ENCODE measurements at places on chromosomes 5 and 9.

- DNase-seq = no peak
Observed at GRCh38 chr9:12968093-12968492, 193.3 kb downstream of the LURAP1L start.

DNA sequence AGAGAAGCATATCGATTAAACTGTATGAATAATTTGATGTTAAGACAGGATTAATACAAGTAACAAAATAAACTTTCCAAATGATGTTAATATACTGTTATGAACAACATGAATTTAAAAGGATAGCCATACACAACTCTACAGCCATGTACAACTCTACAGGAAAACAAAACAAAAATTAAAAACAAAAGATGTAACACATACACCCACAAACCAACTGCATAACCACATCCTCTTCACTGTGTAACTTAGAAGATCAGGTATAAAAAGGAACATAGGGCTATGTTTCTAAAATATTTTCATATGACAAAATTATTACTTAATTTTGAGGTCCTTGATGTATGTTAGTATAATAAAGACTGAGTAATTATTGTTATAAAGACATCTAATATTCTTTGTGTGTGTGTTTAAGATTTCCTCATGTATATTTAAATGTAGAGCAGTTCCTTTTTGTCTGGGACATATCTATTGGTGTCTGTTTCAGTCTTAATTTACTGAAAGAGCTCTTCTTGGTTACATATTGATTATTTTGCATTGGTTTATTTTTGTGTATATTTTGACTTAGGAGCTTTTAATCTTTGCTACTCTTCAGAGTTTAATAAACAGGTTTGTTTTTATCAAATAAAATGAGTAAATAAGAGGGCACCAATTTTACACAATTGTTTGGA, 966.8 kb upstream of the CTNND2 start:
- no peak for DNase-seq

GRCh38 chr9:94799578-94800264, 73.2 kb downstream of the AOPEP start:
- DNase-seq = no peak

- no peak for DNase-seq
Observed at GRCh38 chr5:136141561-136141960, 8.9 kb downstream of the SMAD5 start.

GRCh38 chr9:6757132-6757455, 679 bp upstream of the KDM4C start:
- peak; percentile 34 for DNase-seq

DNA sequence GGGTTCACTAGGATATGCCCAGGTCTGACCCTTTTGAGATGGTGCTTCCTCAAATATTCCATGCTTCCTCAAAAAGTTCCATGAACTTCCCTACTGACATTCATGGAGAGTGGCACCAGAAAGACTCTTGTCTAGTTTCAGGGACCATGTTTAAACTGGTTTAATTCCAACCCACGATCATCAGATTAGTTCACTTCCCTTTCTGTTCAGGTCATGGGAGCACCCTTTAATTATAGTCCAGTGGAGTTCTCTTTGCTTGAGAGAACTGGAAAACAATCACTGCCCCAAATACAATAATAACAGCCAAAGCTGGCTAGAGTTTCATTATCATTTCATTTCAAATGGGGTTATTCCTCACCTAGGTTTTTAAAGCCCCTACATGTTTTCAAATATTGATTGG, 9.7 kb upstream of the ERBIN start:
- no peak for DNase-seq

DNA sequence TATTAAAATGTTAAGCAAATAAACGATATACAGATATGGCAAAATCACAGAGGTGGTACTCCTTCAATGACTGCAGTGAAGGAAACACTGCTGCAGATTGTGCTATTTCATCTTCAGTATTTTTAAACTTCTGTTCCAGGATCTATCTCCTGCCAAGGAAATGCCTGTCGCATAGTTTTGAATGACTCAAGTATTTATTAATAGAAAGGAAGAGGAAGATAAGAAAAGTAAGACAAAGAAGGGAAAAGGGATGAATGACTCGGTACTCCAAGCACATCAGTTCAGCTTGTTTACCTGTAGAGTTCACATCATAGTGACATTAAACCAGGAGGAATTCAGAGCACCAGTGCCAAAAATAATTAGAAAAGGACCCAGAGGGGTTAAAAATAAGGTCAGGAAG, 5.1 kb upstream of the GPX8 start:
- no peak for DNase-seq

- no peak for DNase-seq
Observed at GRCh38 chr9:122252796-122253195, 11.8 kb downstream of the RBM18 start.

DNA sequence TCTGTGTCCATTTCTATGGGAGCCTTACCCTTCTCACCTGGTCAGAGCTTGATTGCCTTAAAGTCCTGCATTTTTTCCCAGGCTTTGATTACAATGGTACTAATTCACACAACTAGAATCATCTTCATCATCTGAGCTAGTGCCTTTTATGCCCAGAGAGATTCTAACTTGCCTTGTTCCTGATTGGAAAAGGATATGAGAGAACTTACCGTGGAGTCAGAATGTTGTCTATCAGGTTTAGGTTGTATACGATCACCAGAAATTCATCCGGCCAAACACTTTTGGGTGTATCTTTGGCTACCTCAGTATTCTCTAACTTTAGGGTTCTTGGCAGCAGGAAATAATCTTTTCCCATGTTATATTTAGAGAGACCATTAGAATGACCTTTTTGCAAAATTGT, 71.7 kb downstream of the AOPEP start:
- no peak for DNase-seq

DNA sequence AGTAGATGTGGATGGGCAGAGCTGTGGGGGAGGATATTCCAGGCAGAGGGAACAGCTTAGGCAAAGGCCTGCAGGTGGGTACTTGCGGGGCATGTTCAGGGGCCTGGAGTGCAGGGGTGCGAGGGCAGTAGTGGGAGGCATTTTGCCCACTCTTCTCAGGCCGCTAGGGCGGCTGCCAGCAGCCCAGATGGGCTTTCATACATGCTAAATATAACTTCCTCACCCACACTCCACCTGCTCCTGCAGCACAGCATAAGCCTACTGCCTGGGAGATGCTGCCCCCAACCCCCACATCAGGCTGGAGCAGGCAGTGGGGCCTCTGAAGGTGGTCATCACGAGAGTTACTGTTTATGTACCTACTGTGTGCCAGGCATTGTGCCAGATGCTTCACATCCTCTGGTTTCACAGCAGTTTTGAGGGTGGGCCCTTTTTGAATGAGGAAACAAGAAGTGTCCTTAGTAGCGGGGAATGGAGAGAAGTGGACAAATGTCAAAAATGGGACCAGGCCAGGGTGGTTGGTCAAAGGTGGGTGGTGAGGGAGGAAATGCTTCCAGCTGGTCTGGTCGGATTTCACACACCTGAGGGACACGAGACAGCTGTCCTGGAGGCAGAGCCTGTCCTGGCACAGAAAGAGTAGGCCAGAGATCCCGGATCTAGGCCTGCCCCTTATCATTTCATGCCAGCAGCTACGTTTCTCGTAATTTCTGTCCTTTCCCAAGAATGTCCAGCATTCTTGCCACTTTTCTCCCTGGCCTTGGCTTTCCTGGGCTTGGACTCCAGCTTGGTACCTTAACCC, 12.1 kb downstream of the RGS14 start:
- no peak for DNase-seq

GRCh38 chr5:172407241-172407691, 47.1 kb downstream of the SH3PXD2B start:
- no peak for DNase-seq

- DNase-seq = no peak
Observed at GRCh38 chr5:159227452-159227851, 18.1 kb upstream of the RNF145 start.

- DNase-seq = no peak
Observed at GRCh38 chr5:127812570-127812969, 109.4 kb downstream of the CCDC192 start.

DNA sequence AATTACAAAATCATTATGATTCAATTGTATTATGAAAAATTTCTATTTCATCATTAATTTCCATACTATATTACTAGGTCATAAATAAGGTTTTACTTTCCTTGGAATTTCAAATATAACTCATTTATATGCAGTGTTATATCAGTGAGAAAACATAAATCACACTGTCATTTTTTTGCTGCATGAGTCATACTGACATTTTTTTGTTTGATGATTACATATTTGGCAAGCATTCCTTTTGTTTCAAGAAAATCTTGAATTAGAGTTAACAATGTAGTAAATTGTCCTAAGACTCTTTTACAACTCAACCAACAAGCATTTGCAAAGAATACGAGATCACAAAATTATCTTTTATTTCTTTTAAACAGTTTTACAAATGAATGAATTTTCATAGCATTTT, 298.4 kb upstream of the SEMA6A start:
- DNase-seq = no peak

DNA sequence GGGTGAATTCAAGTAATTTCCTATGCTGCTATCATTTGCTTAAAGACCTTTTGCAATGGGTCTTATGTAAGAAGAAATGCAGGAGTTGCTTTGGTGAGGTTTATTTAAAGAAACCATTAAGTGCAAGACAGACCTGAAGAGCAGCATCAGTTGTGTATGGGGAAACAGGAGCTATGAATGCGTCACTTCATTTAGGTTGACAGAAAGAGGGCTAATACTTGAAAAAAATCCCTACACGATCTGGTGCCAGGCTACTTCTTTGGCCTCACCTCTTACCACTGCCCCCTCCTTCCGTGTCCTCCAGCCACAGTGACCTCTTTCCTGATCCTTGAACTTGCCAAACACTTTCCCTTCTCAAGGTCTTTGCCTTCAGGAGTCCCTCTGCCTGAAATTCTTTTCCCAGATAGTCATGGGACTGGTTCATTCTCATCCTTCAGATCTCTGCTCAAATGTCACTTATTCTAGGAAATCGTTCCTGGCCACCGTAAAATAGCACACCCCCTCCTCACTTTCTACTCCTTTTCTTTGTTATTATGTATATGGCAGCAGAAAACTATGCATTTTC, 1.4 kb upstream of the JAK2 start:
- no peak for DNase-seq

DNA sequence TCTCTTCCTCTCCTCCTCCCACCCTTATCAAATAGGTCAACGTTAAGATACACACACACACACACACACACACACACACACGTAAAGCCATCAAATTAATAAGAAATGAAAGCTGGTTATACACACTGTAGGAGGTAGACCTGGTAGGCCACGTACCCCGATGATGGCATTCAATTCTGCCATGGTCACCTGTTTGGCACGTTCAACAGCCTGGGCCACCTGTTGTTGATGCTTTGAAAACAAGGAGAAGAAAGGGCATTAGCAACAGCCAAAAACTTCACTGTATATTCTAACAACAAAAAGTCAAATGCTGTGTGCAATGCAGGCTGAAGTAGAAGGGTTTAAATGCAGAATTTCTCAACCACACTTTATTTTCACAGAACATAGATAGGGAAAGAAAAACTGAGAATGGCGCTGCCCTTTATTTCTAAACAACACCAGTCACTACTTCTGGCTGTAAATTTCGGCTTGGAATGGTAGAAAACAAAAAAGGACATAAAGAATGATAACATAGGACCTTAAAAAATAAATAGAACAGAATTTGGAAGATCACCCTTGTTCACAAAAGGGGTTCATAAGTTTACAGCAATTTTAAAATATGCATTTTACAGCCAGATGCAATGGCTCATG, 37.2 kb downstream of the TLE1 start:
- no peak for DNase-seq

- no peak for DNase-seq
Observed at GRCh38 chr5:133244242-133244641, 192.4 kb downstream of the HSPA4 start.

DNA sequence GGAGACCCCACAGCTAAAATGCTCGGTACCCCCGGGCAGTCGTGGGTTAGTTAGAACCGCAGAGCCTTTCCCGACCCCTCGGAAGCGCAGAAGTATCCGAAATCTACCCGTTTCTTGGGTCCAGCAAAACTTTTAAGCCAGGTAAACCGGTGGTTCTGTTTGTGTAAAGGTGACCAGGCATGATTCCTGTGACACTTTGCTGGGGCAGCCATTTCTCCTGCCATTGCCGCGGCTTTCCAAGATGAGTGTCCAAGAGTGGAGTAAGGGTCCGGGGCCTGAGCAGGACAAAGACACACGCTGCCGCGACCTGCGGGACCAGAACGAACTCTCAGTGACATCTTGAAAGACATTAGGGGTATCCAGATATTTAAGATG, 655 bp downstream of the MARVELD2 start:
- no peak for DNase-seq

DNA sequence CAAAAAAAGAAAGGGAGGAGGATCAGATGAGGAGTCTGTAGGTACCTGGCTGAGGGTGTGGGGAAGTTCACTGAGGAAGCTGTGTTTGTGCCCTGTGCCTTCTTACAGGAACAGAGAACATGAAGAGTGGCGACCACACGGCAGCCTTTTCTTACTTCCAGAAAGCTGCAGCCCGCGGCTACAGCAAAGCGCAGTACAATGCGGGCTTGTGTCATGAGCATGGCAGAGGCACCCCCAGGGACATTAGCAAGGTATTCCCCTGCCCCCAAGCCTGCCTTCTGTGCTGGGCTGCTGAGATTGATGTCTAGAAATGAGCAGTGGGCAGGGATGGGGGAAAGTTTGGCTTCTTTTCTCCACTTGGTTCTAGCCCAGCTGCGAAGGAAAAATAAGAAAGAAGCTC, 9.5 kb downstream of the DELE1 start:
- no peak for DNase-seq

GRCh38 chr5:172905346-172906140, 53.7 kb upstream of the RPL26L1 start:
- DNase-seq = no peak

- DNase-seq = no peak
Observed at GRCh38 chr5:157582731-157583620, 7.4 kb upstream of the ADAM19 start.

GRCh38 chr5:180802325-180803180, at the start of gene MGAT1:
Gene MGAT1 (minus strand): TSS chr5:180802806. CDS start chr5:180792971, 9,835 bp downstream.
- peak; percentile 69 for DNase-seq

DNA sequence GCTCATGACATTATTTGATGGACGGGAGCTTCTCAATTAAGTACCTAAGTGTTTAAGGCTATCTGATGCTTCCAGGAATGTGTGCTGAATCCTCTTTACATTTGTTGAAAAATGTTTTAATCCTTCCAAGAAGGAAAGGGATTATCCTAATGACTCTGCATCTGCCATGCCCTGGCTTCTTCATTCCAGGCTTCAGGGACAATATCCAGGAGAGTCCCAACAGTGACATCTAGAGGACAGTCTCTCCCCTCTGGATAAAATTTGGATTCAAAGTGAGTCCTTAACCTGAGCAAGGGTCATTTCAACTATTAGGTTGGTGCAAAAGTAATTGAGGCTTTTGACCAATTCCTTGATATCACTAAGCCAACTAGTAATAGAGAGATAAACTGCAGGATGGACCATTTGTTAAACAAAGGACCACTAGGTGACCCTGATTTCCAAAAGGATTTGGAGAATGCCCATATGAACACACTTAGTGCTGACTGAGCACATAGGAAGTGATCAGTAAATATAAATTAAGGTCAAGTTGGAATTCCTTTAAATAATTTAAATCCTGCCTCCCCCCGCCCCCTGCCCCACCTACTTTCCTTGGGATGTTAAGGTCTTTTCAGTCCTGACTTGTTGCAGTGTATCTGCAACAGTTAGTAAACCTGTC, 19.1 kb downstream of the TNFSF8 start:
- no peak for DNase-seq

GRCh38 chr9:70474413-70474812, 60.0 kb upstream of the KLF9 start:
- no peak for DNase-seq

Data from stimulated activated CD8-positive, alpha-beta memory T cell treated with anti-CD3 and anti-CD28 coated beads, Interleukin-4, amount 100 ng/mL, for 1 hour (primary cell).